Activated CD4-positive, alpha-beta T cell treated with anti-CD3 and anti-CD28 coated beads, Interleukin-2, amount 50 U/mL, for 1 hour (primary cell): ENCODE measurements at places on chromosomes 1 and 21.

- DNase-seq: no peak
These were observed 118.2 kb upstream of the ADGRL2 start for GRCh38 chr1:81682490-81682889.

DNA sequence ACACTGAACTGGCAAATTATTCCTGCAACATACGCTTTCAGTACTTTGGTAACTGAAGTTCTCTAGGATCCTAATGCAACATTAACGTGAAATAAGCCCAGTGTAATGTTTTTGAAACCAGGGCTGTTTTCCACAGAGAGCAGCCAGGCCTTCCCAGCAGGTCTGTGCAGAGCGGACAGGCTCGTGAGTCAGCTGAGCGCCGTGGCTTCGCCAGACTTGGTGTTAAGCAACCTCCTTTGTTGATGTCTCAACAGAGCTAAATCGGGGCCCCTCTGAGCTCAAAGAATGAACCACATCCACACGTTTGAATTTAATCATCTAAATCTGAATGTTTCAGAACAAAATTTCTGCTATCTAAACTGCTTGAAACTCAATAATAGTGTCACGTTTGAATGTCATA is 181.8 kb upstream of the FMN2 start:
- DNase-seq: no peak

DNA sequence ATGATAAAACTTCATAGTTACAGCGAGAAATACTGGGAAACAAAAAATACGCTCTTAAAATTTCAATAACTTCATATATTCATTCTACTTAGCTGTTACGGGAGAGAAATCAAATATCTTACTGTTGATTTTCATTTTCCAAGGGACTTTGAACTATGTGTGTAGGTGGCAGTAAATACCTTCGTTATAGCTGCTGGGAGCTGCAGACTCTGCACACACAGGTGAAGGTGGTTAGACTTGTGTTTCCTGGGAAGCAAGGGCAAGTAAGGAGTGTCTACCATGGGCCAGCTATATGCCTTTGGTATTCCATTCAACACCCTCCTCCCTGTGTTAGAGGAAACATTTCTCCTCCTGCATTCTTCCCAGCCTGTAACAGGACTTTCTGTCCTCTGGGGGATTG is 51.4 kb upstream of the DIRAS3 start:
- DNase-seq: no peak

DNA sequence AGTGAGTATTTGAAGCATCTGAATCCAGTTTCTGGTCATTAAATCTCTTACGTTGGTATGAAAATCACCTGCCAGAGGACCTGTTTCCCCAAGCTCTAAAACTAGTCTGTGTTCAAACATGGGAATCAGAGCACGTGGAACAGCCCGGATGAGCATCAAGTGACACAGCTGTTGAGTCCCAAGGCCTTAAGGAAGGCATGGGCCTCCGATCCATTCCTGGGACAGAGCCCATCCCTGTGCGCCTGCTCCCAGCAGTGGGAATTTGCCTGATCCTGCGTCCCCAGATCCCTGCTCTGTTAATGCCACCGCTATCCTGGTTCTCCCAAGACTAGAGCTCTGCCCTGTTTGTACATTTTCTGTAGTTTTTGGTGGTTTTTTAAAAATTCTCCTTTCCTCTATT is 68.4 kb upstream of the FBXO28 start:
- no peak for DNase-seq

GRCh38 chr1:223670458-223671159 is 5.1 kb upstream of the CAPN8 start:
- no peak for DNase-seq

- no peak for DNase-seq
These were observed 891.5 kb upstream of the ADGRL2 start for GRCh38 chr1:80909172-80909784.

GRCh38 chr1:114339379-114339778 is 171.6 kb downstream of the TRIM33 start:
- no peak for DNase-seq

DNA sequence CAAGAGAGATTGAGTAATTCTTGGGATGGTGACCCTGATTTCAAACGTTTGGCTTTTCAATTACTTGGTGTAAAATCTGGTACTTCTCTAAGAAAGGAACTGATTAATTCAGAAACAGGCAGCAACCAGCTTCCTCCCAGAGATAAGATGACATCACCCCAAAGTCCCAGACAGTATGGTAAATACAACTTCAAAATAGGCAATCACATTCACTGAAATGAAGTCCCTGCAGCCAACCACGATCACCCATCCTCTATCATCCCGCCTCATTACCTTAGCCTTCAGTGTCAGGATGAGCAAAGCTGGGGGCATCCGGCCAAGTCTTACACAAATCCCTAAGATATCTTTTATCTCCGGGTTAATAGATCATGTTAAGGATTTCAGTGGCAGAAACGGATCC is 26.4 kb upstream of the RUNX1 start:
- DNase-seq: no peak

DNA sequence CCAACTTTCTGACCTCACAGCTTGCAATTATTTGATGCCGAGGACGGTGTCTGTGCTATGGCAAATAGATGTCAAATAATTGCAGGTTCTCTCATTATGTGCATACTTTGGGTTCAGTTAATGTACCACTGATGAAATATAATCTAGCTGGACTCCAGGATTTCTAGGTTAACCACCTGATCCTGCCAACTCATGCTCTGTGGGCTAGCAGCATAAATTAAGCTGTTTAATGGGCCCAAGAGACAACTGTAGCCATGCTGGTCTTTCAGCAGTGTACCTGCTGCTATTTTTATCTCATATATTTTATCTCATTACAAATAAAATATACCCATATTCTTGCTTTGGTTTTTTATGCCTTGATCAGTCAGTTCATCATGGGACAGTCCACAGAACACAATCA is 43.3 kb upstream of the HP1BP3 start:
- no peak for DNase-seq

DNA sequence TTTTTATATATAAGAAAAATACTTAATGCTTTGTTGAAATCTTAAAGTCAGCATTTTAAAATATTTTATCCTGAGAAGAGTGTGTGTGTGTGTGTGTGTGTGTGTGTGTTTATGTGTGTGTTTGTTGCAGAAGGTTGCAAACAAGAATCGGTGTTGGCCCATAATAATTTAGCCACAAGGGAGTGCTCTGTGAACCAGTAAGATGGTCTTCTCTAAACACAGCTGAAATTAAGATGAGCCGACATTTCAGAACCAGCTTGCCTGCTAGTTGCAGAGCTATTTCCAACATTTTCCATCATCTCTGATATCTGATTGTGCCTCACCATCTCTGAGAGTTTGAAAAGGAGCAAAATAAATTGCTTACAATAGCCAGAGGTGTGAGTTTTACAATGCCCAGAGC is 158.8 kb upstream of the SGIP1 start:
- DNase-seq: no peak

GRCh38 chr1:7339953-7340352 is 431.1 kb upstream of the VAMP3 start:
- no peak for DNase-seq

DNA sequence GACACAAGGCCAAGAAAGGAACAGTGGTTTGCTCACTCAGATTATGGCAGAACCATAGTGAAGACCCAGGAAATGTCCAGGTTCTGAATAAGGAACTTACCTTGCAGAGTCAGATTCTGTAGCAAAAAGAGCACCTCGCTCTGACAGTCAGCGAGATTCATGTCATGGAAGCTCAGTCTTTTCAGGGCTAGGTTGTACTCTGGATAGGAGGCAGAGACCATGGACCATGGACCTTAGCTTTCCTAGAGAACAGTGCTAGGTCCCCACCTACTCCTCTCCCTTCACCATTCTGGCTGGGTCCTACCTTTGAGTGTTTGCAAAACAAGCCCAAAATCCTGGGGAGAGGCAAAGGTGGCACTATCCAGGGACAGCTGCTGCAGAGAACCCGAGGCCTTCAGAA is 23.3 kb downstream of the LRRC41 start:
- no peak for DNase-seq

DNA sequence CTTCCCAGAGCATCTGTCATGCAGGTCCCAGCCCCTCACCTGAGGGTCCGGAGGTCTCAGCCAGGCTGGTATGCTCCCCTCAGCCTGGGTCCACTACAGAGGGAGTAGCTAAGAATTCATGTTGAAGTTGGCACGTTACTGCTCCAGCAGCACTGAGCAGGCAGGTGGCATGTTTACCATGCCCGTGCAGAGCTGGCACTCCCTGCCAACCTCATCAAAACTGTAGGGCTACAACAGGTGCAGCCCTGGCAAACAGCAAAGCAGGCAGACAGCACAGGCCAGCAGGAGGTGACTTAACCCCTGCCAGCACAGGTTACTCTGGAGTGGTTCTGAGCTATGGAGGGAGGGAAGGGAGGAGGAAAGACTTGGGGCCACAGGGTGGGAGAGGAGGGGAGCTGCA is 46.4 kb downstream of the NUAK2 start:
- peak; percentile 49 for DNase-seq

DNA sequence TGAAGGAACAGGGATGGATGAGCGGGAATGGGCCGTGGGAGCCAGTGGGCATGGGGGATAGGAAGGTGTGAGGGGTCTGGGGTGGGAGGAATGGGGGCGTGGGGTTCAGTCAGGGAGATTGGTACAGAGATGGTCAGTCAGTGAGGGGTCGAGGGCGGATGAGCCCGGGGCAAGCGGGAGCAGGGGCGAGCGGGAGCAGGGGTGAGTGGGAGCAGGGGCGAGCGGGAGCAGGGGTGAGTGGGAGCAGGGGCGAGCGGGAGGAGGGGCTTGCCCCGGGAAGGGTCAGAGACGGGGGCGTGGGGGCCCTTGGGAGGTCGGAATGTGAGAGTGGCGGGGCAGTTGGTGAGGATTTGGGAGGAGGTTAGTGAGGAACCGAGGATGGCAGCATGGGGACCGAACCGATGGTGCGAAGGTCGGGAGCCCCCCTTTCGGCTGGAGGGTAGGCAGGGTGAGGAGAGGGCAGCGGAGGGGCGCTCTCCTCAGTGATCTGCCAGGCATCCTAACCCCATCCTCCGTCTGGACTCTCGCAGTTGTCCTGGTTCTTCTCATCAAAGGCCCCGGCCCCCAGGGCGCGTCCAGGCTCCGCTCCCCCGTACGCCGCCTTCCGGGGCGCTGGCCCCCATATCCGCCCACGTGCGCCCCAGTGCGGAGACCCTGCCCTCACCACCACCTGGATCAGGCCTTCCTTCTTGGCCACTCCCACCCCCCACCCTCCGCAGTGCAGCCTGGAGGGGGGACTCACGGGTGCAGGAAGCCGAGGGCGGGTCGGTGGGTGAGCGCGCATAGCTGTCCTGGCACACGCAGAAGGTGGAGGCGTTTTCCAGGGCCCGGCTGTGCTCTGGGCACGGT is 11.2 kb downstream of the EPHA10 start:
- no peak for DNase-seq

DNA sequence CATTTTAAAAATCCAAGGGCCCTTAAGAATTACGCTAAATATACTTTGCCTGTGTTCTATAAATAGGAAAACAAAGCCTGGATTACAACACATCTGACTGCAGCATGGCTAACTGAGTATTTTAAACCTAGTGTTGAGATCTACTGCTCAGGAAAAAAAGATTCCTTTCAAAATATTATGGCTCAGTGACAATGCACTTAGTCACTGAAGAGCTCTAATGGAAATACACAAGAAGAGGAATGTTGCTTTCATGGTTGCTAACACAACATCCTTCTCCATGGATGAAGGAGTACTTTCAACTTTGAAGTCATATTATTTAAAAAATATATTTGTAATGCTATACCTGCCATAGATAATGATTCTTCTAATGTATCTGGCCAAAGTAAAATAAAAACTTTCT is 248.3 kb upstream of the NEGR1 start:
- no peak for DNase-seq

- DNase-seq: no peak
These were observed 33.8 kb downstream of the MFSD2A start for GRCh38 chr1:39988618-39989343.

DNA sequence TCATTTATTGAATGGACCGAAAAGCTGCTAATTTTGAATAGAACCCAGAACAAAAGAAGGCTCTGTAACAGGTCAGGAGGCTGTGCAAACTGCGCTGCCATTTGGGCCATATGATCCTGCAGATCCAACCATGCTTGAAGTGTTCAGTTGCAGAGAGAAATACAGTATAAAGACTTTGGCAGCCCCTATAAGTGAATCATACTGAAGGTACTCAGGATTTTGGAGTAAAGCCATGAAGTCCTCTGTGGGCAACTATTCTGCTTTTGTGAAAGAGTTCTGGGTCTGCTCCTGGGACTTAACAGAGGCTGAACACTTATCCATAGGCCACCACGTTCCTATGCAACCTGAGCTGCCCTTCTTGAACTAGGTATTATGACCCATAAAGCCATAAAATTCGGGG is 1613.6 kb upstream of the PRMT6 start:
- DNase-seq: no peak
